NT2/D1 (cell line): ENCODE measurements at places on chromosomes 5 and 9.
A peak's percentile ranks its signal among the peaks of the same experiment; 100 is the strongest.

DNA sequence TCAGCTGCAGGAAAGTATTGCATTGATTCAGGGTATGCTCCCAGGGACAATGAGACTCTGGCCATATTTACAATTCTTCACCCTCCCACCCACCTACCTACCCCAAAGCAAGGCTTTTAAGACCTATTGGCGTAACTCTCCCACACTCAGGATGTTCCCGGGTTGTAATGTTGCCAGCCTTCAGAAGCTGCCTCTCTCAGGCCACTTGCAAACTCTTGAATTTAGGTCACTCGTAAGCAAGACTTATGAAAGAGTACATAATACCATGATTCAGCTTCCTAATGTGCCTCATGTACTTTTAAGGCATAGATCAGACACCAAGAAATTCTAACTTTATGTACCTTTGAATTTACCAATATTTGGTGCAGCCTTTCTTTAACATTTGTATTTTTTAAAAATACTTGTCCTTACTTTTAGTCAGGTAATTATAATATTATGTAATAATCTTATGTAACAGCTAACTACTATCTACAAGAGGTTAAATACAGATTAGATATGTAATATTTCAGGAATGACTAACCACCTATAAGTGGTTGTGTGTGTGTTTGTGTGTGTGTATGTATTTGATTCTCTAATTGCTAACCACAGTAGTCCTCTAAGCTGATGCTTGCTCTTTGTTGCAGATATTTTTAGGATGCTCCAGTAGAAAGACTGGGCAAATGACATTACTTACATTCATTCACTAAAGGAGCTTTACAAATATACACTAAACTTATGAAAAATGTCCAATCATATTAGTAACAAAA is 630.5 kb upstream of the MEF2C start:
- DNase-seq, result no peak

DNA sequence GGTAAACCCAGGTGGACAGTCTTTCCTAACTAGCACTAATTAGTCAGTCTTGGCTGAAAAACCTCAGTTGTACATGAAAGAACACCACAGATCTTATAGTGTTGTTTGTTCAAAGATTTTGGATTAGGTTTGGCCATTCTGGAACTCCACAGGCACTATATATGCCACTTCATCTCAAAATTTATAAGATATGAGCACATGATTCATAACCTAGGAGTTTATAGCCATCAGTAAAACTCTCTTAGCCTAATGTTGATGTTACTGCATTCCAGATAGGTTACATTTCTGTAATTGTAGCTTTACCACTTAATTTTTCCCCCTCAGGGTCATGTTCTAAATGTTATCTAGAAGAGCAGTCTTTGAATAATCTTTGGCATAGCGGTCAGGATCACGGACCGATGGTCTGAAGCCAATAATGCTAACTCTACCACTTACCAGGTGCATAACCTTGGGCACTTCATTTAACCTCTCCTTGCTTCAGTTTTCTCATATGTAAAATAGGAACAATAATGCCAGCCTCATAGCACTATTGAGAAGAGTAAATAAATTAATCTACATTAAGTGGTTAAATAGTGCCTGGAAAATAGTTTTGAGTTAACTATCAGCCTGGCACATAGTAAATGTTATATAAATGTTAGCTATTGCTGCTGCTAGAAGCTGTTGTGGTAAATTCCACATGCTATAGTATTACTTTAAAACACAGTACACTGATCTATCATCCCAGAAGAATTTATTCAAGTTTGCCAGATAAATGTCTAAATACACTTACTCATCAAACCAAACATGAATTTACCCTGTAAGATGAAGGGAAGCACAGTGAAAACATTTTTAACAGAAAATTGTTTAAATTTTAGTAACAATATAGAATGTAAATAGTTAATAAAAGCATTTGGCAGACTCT is 743.9 kb downstream of the NR2F1-AS1 start:
- DNase-seq, result no peak

- DNase-seq, result no peak
These were observed 92.8 kb downstream of the SNX18 start for GRCh38 chr5:54610197-54610944.

- DNase-seq, result no peak
These were observed 180.7 kb downstream of the ERCC6L2 start for GRCh38 chr9:96056226-96056625.

DNA sequence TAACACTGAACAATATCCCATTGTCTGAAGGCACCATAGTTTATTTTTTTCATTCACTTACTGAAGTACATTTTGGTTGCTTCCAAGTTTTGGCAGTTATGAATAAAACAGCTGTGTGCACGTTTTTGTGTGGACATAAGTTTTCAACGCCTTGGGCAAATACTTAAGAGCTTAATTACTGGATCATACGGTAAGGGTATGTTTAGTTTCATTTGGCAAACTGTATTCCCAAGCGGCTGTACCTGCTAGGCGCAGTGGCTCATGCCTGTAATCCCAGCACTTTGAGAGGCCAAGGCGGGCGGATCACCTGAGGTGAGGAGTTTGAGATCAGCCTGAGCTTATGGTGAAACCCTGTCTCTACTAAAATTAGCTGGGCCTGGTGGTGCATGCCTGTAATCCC is 63.7 kb upstream of the FAM120A start:
- DNase-seq, result no peak

GRCh38 chr5:168646335-168646734 is 67.2 kb upstream of the PANK3 start:
- no peak for DNase-seq

- DNase-seq, result no peak
These were observed 677.5 kb upstream of the ST8SIA4 start for GRCh38 chr5:101580591-101580990.

DNA sequence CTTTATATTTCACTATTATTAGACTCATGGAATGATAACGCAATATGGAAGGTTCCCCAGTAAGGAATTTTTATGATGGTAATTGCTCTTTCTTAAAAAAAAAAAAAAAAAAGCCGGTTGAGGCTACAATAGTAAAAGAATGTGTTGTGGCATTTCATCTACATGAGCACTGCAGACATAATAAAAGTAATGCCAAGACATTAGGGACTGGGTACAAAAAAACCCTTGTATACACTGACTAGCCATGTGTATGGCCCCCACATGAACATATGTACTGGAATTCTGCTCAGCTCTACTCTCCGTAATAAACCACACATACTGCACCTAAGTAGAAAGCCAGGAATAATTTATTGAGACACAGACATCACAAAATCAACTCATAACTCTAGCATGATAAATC is 218.4 kb downstream of the ADAMTS6 start:
- DNase-seq, result no peak

GRCh38 chr9:69036309-69036708 is 757 bp downstream of the FXN start:
- DNase-seq, result no peak

- no peak for DNase-seq
These were observed 10.5 kb upstream of the GALNT10 start for GRCh38 chr5:154179846-154180710.

GRCh38 chr5:138455232-138455930 is 9.9 kb upstream of the EGR1 start:
- no peak for DNase-seq

DNA sequence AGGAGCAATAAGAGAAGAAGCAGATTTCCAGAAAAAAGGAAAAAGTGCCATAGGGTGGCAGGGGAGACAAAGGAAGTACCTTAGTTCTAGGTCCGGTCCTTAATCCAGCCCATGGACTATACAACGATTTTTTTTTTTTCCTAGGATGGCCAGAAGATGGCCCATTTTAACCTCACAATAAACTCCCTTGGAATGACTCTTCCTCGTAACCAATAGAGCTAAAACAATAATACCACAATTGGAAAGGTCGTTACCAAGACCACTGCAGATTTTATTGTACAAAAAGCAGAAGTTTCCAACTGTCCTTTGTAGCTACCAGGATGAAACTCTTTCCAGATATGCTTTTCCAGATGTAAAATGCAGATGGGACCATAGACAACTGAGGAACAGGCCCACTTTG is 34.4 kb upstream of the SSBP2 start:
- DNase-seq, result no peak

DNA sequence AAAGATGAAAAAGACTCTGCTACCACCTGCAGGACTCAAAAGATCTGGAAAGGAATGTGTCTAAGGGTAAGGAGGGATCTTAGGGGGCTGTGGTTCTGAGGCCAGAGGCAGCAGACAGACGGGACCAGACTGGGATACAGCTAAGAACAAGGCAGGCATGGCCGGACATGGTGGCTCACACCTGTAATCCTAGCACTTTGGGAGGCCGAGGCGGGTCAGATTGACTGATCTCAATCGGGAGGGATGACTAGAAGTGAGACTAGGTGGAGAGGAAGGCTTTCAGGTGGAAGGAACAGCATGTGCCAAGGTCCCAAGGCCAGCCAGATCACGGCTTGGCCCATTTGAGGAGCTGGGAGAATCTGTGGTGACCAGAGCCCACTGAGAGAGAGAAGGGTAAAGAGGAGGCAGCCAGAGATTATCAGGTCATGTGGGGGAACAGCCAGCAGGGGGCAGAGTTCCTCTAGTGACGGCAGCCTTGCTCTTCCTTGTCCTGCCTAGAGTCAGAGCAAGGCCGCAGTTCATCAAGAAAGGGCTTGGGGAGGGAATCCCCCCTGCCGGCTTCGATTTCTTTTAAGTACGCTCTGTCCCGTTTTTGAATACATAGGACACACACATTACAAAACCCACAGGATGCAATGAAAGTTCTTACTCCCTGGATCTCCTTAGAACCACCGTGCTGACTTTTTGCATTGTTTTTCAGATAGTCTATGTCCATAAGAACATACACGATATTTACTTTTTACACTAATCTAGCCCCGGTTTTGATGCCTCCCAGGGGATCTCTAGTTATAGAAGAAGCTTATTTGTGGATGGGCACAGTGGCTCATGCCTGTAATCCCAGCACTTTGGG is 2.6 kb upstream of the OLFML2A start:
- DNase-seq, result peak; percentile 74

DNA sequence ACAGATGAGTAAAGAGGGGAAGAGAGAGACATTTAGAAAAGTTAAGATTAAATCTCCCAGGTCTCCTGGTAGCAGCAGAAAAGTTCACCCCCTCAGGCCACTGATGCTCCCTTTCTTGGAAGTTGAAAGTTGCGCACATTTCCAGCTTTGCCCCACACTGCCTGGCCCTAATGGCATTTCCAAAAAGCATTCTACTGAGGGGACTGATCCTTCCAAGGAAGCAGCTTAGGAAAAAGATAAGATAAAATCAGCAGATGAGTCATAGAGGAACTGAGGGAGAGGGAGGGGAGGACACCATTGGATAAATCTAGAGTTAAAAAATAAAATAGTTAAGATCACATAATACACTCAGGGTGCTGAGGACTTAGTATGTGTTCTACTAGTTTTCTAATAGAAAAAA is 67.6 kb upstream of the SLC12A2 start:
- no peak for DNase-seq

DNA sequence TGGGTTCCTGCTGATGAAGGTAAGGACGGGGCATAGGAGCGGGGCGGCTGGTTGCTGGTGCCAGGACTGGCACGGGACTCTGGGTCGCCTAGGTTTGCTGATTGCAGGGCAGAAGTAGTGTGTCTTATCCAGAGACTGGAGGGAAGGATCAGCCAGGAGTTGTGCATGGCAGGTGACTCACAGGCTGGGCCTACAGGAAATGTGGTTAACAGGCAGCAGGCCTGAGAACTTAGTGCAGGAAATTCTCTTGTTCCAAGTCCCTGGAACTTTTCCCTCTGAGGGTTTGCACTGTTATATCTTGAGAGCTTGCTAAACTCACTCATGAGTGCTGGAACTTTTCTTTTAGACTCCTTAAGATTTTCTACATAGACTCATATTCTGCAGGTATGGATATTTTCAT is 95.1 kb downstream of the ANXA2R start:
- DNase-seq, result no peak

GRCh38 chr5:81630684-81631083 is 120.2 kb downstream of the SSBP2 start:
- DNase-seq, result no peak

DNA sequence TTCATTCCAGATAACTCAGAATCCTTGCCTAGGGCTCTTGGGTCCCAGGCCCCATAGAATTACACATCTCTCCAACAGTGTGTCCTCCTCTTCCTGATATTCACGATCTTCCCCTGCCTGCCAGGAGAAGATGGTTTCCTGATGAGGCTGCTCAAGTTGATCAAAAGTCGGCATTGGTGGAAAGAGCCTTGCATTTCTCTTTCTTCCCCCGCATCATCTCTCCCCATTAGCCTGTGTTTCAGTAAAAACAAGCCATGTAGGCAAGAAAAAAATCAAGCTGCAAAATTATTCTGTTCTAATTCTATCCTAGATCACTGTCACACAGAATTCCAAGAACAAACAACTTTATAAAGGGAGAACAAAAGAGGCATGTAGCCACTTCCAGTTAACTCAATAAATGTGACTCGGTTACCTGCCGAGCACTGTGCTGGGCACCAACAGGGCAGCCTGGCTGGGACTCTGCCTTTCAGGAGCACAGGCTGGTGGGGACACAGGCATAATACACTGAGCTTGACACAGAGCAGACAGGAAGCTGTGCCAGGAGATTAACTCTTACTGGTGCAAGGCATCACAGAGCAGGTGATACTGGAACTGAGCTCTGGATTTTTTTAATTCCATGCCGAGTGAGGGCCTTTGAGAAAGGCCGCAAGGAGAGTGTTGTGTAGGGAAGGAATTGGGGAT is 25.6 kb downstream of the TMOD1 start:
- DNase-seq, result no peak

- DNase-seq, result no peak
These were observed 11.1 kb upstream of the CTSL start for GRCh38 chr9:87714819-87715218.

DNA sequence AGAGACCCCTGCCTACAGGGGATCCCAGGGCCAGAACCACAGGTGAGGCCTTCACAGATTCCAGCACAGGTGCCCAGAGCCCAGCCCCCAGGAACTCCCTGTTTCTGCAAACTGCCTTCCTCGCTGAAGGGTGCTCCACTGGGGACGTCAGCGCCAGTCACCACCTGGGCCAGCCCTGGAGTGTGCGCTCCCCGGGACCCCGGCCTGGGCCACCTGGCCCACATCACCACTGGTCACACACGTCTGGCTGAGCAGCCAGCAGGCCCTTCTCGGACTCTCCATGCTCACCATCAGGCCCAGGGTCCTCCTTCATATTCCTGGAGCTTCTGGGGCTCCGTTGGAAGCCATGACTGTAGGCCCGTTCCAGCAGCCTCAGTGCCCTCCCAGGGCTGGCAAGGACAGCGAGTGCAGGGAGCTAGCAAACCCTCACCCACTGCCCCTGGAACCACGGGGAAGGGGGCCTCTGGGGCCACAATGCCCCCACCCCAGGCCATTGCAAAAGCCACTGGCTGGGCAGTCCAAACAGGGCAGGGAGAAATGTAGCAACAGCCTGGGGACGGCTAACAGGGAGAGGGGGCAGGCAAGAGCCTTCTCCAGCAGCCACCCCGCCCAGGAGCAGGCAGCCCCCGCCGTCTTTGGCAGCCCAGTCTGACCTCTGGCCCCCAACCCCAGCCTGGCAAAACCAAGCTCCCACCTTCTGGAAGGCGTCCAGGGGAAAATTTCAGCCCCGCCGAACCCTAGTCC is 1.3 kb downstream of the AGPAT2 start:
- no peak for DNase-seq

GRCh38 chr5:78602400-78602799 is 46.2 kb downstream of the LHFPL2 start:
- no peak for DNase-seq
